Tibial nerve (tissue), 4 donors: ENCODE measurements at places on chromosomes 11 and 22.

DNA sequence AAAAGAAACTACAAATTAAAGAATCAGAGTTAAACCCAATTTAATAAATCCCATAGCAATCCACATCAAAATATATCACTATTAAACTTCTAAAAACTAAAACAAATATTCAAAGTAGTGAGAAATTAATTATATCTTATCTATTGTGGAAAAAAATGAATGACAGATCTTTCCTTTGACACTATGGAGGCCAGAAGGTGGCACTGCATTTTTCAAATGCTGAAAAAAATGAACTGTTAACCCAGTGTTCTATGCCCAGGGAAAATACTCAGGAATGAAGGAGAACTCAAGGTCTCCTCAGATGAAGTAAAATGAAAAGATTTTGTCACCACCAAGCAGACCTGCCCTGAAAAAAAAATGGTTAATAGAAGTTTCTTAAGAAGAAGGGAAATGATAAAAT lies 27.7 kb downstream of the TYR start:
- H3K36me3 ChIP-seq, result no peaks in the 10 kb centered on the region
- no peak overlapping the region for H3K27ac ChIP-seq
- no peak for DNase-seq
- no peaks in the 10 kb centered on the region for H3K27me3 ChIP-seq

DNA sequence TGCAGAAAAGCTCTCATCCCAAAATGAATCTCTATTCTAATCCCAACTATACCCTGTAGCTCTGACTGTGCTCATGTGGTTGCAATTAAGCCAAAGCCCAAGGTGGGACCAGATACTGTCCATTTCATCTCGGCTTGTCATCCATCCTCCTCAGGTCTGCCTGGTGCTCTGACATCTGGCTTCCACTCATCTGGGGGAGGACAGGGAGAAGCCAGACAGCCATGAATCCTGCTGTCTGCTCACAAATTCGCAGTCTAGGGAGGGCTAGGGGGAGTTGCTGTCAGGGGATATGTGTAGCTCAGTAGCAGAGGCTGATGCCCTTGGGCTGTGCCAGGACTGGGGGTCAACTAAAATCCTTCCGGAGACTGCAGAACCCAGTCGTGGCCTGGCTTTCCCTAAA lies 167.1 kb downstream of the ETS1 start:
- no peak overlapping the region for H3K4me3 ChIP-seq
- no peaks in the 10 kb centered on the region for H3K36me3 ChIP-seq
- no peaks in the 10 kb centered on the region for H3K27me3 ChIP-seq
- peaks cover 24% of the 10 kb centered on the region for H3K4me1 ChIP-seq
- H3K27ac ChIP-seq, result no peak overlapping the region

- H3K4me3 ChIP-seq, result no peak overlapping the region
- no peak for DNase-seq
- no peaks in the 10 kb centered on the region for H3K27me3 ChIP-seq
Measured at GRCh38 chr11:119266517-119267255, 50.2 kb downstream of the MCAM start.

- no peaks in the 10 kb centered on the region for H3K4me1 ChIP-seq
- peaks cover 6% of the 10 kb centered on the region for H3K27me3 ChIP-seq
- no peak overlapping the region for H3K4me3 ChIP-seq
- no peak for DNase-seq
Measured at GRCh38 chr22:39927544-39927943, 26.7 kb downstream of the GRAP2 start.

DNA sequence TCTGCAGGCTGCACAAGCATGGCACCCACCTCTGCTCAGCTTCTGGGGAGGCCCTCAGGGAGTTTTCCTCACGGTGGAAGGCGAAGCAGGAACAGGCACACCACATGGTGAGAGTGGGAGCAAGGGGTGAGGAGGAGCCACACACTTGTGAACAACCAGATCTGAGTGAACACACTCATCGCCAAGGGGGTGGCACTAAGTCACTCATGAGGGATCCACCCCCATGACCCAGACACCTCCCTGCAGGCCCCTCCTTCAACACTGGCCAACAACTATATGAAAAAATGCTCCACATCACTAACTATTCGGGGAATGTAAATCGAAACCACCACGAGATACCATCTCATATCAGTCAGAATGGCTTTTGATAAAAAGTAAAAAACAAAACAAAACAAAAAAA lies 722 bp upstream of the KRTAP5-2 start:
- H3K4me3 ChIP-seq, result no peak overlapping the region
- H3K36me3 ChIP-seq, result no peaks in the 10 kb centered on the region
- H3K27me3 ChIP-seq, result peaks cover 15% of the 10 kb centered on the region
- no peaks in the 10 kb centered on the region for H3K4me1 ChIP-seq
